Stimulated activated CD4-positive, alpha-beta T cell treated with anti-CD3 and anti-CD28 coated beads, Interleukin-1b, Interleukin-23, amount 100 ng/mL, for 24 hours (primary cell): ENCODE measurements at places on chromosomes 4 and X.

GRCh38 chrX:47579537-47579936 lies 2.7 kb upstream of the TIMP1 start:
- no peak for DNase-seq

DNA sequence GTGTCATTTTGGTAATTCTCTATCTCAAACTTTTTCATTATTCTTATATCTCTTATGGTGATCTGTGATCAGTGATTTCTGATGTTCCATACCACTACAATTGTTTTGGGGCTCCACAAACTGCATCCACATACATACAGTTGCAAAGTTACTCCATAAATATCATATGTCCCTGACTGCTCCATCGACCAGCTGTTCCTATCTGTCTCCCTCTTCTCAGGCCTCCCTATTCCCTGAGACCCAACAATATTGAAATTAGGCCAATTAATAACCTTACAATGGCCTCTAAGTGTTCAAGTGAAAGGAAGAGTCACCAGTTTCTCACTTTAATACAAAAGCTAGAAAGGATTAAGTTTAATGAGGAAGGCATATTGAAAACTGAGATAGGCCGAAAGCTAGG lies 108.7 kb downstream of the ANAPC10 start:
- DNase-seq, result no peak

GRCh38 chrX:81120936-81121371 lies 80.8 kb downstream of the HMGN5 start:
- peak; percentile 4 for DNase-seq

- no peak for DNase-seq
These were observed 45.6 kb downstream of the BBS12 start for GRCh38 chr4:122777846-122778673.

DNA sequence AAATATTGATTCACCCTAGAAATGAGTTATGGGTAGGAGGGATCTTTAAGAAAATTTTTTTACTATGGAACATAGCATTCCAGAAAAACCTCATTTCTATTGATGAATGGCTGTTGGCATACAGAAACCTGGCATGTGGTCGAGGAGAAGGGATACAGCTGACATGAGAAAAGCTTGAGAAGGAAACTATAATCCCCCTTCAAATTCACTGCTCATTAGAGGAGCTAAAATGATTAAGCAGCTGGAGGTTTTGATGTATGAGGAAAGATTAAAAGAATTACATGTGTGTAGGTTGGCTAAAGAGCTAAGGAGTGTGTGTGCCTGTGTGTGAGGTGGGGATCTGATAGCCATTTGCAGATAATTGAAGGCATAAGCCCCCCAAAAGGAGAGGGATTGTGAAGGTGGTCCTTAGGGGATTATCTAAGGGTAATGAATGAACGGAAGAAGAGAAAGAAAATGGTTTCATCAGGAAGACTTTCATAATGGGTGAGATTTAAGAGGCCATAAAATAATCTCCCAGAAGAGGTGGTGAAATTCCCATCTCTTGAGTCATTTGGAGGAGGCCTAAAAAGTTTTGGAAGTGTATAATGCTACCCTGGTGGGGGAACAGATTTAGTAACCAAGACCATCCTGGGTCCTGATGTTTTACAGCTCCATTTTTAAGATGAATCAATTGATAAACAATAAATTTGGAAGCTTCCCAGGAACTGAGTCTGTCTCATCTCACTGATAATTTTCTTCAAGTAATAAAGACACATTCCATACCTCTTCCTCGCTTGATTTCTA lies 272.0 kb upstream of the HAND2 start:
- DNase-seq, result no peak

GRCh38 chr4:88985088-88985773 lies 71.8 kb downstream of the FAM13A start:
- no peak for DNase-seq

GRCh38 chr4:153479101-153479500 lies 12.9 kb downstream of the TMEM131L start:
- no peak for DNase-seq

GRCh38 chr4:128913228-128913627 lies 103.7 kb downstream of the JADE1 start:
- DNase-seq, result no peak

DNA sequence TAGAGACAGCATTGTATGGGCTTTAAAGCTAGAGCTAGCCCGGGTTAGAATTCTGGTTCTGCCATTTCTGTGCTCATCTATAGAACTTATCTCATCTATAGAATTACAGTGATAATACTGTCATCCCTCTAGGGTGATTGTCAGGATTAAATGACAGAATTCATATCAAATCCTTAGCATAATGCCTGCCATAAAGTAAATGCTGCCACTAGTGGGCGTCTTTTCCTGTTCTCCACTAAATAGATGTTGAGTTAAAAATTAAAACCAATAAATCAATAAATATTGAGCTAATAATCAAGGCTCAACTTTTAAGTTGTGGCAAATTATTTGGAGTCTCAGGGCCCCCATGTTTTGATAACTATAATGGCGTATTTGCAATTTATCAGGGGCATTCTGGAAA lies 19.7 kb downstream of the GRIA3 start:
- no peak for DNase-seq

- DNase-seq, result no peak
These were observed 151.4 kb upstream of the USP9X start for GRCh38 chrX:40933706-40934425.

GRCh38 chr4:24837336-24837735 lies 42.0 kb downstream of the SOD3 start:
- no peak for DNase-seq

DNA sequence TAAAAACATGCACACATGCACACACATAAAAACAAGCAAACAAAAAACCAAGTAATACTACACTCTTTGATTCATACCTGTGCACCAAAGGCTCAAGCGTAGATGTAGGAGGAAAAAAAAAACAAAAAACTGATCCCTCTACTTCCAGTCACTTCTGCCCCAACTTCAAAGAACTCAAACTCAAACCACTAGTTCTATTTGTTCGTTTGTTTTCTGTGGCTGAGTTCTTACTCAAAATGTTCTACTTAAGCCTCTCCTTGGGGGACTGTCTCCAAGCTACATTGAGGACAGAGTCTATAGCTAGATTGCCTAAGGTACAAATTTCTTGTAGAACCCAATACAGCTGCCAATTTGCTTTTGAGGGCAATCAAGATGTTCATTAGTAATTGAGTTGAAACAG lies 171.0 kb upstream of the ATOH1 start:
- DNase-seq, result no peak

DNA sequence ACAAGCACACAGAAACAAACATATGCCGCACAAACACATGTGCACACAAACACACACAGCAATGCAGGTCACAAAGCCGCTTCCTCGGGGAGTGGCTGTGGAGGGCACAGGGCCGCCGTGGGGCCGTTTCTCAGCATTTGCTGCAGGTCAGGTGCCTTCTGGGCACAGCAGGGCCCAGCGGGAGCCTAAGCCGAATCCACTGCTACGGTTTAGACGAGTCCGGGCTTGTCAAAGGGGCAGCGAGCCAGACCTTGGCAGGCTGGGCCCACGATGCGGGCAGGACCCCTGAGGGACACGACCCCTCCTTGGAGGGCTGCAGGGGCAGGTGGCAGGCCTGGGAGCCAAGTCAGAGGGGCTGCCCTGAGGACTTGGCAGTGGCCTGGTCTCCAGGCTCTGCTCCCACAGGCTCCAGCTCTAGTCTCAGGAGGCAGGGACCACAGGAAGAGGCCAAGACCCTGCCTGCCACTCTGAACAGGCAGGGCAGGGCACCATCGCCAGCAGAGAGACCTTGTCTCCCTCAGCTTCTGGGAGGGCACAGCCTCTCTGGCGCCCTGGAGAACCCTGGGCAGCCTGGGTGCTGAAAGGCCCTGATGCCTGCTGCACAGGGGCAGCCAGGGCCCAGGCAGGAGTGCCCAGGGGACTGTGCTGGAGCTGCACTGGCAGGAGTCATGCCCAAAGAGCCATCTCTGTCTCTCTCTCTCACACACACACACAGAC lies 5.5 kb upstream of the ATP2B3 start:
- DNase-seq, result no peak

DNA sequence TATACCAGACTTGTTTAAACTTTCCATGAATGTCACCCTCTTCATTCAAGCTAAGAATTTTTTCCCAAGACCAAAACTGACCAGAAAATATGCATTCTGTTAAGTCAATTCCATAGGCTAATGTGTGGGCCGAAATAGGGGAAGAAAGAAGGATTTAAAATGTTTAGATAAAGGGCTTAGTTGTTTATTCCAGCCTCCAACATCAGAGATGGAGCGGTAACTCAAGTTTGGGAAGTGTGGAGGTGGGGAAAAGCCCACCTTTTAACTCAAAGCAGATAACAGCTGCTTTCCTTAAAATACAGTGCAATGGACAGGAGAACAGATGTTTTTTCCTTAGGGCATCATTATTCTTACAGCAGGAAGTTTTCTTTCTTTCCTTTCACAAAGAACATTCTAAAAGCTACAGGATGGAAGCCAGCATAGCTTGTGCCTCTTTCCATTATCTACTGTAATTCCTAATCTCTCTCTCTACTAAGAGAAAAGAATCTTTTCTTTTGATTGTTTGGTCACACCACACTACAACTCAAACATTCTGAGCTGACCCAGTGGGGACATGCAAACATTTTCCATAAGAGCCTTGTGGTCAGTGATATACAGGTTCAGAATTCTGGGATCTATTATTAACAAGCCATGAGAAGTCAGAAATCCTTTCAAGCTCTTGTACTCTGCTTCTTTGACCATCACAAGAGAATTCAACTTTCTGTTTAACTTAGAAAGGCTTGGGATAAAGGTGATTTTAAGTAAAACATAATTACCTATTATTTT lies 101.6 kb downstream of the PDE5A start:
- DNase-seq, result no peak
